ENCODE measurements at places on chromosomes 3 and 15.
A peak's percentile ranks its signal among the peaks of the same experiment; 100 is the strongest.

DNA sequence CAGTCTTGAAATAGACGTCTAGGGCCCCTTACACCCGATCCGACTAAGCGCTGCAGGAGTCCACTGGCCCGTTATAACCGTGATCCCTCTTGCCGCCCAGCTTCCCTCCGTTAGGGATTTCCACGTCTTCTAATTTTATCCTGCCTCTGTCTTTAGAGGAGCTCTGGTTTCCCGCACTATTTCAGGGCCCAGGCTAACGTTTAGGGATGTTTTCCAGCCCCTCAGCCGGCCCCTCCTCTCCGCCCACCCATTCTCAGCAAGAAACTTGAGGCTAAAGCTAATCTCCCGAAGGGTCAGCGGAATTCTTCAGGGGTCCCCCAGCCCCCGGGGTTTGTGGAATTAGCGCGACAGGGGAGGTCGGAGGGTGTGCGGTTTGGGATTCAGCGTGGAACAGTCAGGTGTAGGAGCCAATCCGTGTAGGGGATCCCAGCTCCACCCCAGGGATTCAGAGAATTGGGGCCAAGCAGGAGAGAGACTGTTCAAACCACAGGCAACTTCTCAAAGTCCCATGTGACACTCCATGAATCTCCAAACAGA is 1.6 kb downstream of the PTX3 start:
- no peak for DNase-seq

GRCh38 chr3:127226946-127227842 is 34.3 kb downstream of the PRR23E start:
- DNase-seq: peak; percentile 12

DNA sequence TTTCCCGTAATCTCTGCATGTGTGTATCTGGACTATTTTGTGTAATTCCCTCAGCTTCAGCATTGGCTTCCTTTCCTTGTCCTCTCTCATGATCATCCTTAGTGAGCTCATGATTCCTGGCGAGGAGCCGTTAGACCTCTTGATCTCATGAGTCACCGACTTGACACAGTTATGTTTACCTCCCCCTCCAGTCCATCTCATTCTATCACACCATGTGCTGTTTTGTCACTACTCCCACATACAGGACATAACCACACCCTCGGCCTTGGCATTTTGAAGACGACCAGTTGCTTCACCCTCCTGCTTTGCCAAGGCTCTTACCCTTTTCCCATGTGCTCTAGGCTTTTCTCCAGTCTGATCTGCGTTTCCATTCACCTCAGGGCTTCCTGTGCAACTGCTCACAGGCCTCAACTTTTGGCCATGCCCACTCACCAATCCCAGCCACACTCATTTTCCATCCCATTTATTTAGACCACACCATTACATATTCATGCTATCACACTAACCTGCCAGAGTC is 41.5 kb downstream of the CP start:
- DNase-seq: no peak

DNA sequence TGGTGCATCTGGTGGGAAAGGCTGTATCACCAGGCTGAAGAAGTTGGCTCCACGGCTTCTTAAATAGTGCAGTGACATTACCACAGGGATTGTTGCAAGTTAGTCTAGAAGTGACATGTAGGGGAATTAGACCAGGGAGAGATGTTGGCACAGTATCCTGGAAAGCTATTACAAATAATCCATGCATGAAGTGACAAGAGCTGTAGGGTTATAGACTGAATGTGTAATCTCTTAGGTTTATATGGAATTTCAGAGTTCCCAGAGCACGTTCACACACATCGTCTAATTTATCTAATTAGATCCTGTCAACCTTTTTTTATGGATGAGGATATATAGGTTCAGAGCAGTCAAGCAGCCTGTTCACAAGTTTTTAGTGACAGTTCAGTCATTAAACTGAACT is 37.3 kb upstream of the APH1B start:
- DNase-seq: no peak

All from CD4-positive, alpha-beta T cell treated with Interleukin-1 beta for 1 hour (primary cell).